Transverse colon (tissue), 4 donors: ENCODE measurements at places on chromosomes 1 and 21. TPM values are rescaled to one million over a fixed set of nuclear protein-coding genes. Genes with fewer than 3 reads are reported as not detected.

The KCNN3 gene
- 2.3 TPM for total RNA-seq

The AMY2B gene
- total RNA-seq, result 24.2 TPM

The UTS2 gene
- not detected for total RNA-seq

The APOBEC4 gene
- not detected for total RNA-seq

The LRRC39 gene
- 0.82 TPM for total RNA-seq

The ELAPOR1 gene
- total RNA-seq, result 72.2 TPM

The OR2T2 gene
- not detected for total RNA-seq

The HOOK1 gene
- 7.8 TPM for total RNA-seq

The OXCT2 gene
- total RNA-seq, result 0.40 TPM

The GNAT2 gene
- total RNA-seq, result not detected

The IL20 gene
- not detected for total RNA-seq

The TCHH gene
- total RNA-seq, result under 0.01 TPM

The TMEM82 gene
- total RNA-seq, result 13.2 TPM

The RSPO1 gene
- 0.55 TPM for total RNA-seq

The VHLL gene
- not detected for total RNA-seq

The TMEM125 gene
- 60.6 TPM for total RNA-seq

The SPRR3 gene
- total RNA-seq, result not detected

The OR6N1 gene
- total RNA-seq, result not detected

The NECTIN4 gene
- 0.82 TPM for total RNA-seq

The FCGR3B gene
- total RNA-seq, result 2.0 TPM

The MYCL gene
- 14.2 TPM for total RNA-seq

The IFI44 gene
- not detected for total RNA-seq

The TNFRSF18 gene
- total RNA-seq, result 3.3 TPM

The SAMD13 gene
- total RNA-seq, result 17.8 TPM

The PLD5 gene
- 0.16 TPM for total RNA-seq

The ASPM gene
- total RNA-seq, result 13.9 TPM

The GFI1 gene
- 4.5 TPM for total RNA-seq

The DISP3 gene
- total RNA-seq, result under 0.01 TPM

The NME7 gene
- 7.8 TPM for total RNA-seq

The RPE65 gene
- not detected for total RNA-seq

The CCDC181 gene
- total RNA-seq, result 0.14 TPM

The CFHR5 gene
- not detected for total RNA-seq

The CASP9 gene
- 22.1 TPM for total RNA-seq

The VANGL2 gene
- 3.0 TPM for total RNA-seq

The SSU72 gene
- total RNA-seq, result 155 TPM

The FALEC gene
- not detected for total RNA-seq

The POLR3C gene
- total RNA-seq, result 22.8 TPM

The AK5 gene
- total RNA-seq, result 4.1 TPM

The TNFRSF25 gene
- total RNA-seq, result 49.0 TPM
